Activated CD4-positive, alpha-beta T cell treated with anti-CD3 and anti-CD28 coated beads, Interleukin-2, amount 50 U/mL, for 4 hours (primary cell): ENCODE measurements at places on chromosomes 16 and 17.

DNA sequence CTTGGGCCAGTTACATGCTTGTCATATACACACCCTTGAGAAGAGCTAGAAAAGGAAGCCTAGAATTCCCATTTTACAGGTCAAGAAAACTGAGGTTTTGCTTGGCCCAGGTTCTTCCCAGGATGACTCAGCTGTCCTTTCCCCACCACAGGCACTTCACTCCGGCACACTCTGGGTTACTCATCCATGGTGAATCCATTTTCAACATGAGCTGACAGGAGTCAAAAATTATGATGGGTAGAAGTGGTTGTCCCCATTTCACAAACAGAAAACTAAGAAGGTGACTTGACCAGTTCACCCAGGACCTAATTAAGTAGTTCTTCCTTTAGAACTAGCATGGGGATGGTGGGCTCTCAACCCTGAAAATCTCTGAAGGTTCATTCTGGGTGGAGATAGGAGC lies 67.2 kb downstream of the USP22 start:
- DNase-seq, result no peak

DNA sequence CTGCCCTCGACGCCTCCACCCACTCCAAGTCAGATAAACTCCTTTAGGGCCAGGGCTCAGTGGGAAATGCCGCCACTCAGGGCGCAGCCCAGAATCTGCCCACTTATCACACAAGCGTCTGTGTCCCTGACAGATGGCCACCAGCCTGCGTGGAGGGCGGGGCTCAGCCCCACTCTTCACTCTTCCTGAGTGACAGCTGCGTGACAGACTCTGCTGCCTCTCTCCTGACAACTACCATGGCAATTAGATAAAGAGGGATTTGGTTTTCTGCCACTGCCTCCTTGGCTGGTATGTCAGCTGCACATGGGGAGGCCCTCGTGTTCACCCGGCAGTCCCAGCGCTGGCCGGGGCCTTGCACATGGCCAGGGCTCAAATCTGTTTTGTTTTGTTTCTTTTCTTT lies 96.2 kb downstream of the RTN4RL1 start:
- DNase-seq, result no peak

DNA sequence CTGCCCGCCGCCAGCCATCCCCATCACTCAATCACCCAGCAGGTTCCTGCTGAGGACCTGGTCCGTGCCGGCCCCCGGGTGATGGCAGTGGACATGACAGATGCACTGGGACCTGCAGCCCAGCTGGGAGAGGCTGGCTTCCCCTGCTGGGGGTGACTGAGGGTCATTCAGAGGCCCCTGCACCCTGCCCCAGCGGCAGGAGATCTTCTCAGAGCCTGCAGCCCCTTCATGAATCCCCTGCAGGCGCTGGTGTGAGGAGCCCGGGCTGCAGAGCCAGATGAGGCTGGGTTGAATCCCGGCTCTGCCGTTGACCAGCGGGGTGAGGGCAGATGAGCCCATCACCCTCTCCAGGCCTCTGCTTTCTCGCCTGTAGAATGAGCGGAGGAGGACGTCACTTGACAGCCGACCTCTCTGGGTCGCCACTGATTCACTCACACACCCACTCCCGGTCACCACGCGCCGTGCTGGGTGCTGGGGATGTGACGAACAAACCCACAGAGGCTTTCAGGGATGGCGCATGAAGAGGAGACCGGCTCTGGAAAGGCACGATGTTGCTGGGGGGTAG lies 95.2 kb upstream of the CIBAR2 start:
- DNase-seq, result no peak

- no peak for DNase-seq
Observed at GRCh38 chr16:23368469-23368868, 66.4 kb downstream of the SCNN1B start.

- no peak for DNase-seq
Observed at GRCh38 chr17:78795861-78796516, 13.9 kb upstream of the CYTH1 start.

DNA sequence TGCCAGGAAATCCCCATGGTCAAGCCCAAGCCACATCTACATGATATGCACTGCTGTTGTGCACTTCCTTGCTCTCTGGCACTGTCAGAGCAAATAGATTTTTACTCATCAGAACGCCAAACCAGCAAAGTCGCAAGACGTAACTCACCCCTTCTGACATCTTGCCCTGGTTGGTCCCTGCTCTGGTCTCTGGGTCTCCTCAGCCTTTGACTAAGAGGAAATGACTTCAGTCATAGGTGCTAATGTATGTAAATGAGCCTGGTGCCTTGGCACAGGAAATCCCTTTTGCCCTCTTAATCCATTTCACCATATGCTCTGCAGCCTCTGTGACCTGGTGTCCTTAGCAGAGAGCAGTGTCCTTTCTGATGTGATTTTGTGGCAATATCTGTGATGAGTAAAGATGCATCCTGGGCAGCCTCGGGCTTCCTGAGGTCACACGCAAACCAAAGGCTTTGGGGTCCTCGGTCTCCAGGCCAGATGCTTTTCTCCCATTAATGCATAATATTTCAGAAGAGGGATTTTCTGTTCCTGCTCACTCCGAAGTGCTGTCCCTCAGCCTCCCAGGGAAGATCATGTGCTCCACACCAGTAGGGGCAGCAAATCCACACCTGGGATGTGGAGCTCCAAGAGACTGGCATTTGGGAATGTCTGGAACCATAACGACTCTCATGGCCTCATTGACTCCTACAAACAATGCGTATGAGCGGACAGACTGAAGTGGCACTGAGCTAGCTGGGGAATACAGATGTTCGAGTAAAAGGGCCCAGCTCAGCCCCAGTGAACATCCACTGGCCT lies 66.9 kb downstream of the GP2 start:
- DNase-seq, result no peak

DNA sequence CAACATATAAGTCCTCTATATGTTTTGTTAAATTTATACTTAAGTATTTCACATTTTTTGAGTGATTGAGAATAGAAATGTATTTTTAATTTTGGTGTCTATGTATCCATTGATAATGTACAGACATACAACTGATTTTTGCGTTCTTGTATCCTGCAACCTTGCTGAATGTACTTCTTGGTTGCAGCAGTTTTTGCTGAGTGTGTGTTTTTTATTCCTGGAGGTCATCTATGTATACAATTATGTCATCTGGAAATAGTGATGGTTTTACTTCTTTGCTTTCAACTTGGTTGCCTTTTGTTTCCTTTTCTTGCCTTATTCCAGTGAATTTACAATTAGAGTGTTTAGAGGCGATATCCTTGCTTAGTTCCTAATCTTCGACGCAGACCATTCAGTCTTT lies 67.5 kb upstream of the NETO2 start:
- DNase-seq, result no peak

DNA sequence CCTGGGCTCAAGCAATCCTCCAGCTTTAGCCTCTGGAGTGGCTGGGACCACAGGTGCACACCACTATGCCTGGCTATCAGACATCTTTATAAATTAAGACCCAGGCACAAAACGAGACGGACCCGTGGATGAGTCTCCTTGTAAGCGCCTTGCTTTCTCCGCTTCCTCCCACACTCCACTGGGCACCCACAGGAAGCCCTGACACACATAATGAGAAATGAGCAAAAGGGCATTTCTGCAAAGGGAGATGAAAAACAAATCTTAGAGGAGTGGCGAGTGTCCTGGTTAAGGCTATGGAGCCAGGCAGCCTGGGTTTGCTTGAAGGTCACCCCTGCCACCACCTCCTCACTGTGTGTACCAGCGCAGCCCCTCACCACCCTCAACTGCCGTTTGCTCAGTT lies 56.3 kb downstream of the XYLT1 start:
- DNase-seq, result peak; percentile 6

- DNase-seq, result no peak
Observed at GRCh38 chr17:17127730-17128291, 78.3 kb downstream of the PLD6 start.

DNA sequence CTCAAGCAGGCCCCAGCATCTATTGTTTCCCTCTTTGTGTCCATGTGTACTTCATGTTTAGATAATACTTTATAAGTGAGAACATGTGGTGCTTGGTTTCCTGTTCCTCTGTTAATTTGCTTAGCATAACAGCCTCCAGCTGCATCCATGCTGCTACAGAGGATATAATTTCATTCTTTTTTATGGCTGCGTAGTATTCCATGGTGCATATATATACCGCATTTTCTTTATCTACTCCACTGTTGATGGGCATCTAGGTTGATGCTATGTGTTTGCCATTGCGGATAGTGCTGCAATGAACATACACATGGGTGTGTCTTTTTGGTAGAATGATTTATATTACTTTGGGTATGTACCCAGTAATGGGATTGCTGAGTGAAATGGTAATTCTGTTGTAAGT lies 31.4 kb upstream of the SCNN1B start:
- DNase-seq, result no peak

GRCh38 chr17:70119983-70120382 lies 45.0 kb downstream of the KCNJ16 start:
- DNase-seq, result no peak

GRCh38 chr17:44786551-44787081 lies 27.8 kb downstream of the ADAM11 start:
- no peak for DNase-seq

GRCh38 chr16:68202091-68202519 lies 33.8 kb downstream of the ESRP2 start:
- no peak for DNase-seq

GRCh38 chr17:31515267-31515666 lies 123.8 kb downstream of the RAB11FIP4 start:
- DNase-seq, result no peak

DNA sequence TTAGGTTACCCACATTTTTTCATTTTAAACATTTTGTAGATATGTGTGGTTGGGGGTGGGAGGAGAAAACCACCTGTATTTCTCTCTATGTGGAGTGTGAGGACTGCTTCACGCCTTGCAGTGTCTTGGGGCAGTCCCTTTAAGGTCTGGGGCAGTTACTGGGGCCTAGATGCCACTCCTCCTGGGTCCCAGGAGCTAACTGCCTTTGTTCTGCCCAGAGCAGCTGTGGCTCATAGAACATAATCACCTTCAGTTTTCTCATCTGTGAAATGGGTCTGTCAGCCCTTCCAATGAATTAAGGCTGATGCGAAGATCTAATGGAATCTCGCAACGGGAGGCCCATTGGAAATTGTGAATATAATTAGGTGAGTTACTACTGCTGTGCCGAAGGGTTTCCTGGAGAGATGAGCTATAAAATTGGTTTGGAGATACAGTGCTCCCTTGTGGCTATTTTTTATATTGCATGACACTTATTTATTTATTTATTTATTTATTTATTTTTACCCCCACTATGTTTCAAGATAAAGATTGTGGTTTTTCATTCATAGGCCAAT lies 22.9 kb downstream of the DHRS7C start:
- DNase-seq, result no peak

GRCh38 chr16:76940251-76940650 lies 250.7 kb upstream of the MON1B start:
- DNase-seq, result no peak

DNA sequence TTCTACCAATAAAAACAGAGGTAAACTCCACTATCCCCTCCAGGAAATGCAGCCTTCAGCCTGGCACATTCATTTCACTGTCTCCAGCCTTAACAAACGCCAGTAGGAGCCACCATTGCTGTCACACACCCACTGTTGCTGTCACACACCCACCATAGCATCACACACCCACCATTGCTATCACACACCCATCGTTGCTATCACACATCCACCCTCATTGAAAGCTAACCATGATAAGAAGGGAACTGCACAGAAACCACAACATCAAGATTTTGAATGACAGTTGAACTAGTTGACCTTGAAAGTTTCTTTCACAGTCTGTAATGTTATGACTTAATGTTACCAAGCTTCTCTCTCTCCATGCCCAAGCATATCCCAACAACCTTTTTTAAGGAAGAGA lies 38.1 kb downstream of the SHCBP1 start:
- DNase-seq, result no peak

- no peak for DNase-seq
Observed at GRCh38 chr17:55343900-55344513, 77.6 kb downstream of the MMD start.

DNA sequence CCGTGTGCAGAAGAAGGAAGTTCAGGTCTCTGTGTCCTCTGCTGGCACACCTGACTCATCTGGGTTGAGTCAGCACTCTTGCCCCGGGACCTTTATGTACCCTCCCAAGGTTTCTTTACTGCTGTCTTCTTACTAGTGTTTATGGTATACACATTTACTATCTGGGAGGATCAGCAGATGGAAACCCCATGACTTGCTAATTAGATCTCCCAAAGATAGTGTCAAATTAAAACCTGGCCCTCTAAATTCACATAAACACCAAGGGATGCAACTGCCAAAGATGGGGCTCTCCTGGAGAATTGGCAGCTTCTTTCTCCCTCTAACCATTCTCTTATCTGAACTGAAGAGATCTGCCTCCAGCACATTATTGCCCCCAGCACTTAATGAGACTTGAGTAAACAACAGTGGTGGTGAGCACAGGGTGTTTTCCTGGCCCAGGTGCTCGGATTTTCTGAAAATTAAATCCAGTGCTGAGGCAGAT lies 718.1 kb upstream of the SOX9 start:
- DNase-seq, result no peak

DNA sequence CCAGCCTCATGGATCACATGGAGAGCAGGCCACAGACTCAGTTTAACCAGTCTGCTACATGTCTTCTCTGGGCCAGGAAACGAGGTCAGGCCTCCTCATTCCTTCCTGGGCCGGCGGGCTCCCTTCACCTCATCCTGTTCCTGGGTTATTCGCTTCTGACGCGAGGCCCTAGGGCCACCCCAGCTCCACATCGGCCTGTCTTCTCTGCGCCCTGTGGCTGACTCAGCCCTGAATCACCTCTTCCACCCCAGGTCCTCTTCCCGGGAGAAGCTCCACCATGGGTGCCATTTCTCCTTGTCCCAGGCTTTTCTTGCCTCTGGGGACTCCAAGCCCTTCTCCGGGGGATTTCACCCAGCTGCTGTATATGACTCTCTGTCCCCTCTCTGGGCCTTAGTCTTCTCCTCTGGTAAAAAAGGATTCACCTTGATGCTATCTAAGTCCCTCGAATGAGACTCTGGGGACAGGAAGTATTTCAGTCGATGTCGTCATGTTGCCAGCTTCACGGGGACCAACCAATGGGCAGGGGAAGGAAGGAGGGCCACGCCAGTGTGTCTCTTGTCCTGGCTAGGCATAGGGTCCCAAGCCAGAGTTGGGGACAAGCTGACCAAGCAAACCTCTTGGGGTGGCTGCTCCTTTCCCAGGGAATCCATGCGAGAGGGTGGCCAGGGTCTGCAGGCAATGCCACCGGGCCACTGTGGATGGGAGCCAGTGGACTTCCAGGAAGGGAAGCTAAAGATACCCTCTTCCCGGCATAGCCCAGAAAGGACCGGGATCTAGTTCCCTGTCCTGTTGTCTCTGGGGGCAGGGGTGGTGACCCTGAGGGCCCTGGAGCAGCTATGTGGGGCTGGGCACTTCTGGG lies 58.7 kb downstream of the SOCS3 start:
- DNase-seq, result no peak

GRCh38 chr17:292016-292415 lies 60.6 kb downstream of the RPH3AL start:
- no peak for DNase-seq

GRCh38 chr16:3546986-3547682 lies 30.1 kb downstream of the NLRC3 start:
- DNase-seq, result no peak

DNA sequence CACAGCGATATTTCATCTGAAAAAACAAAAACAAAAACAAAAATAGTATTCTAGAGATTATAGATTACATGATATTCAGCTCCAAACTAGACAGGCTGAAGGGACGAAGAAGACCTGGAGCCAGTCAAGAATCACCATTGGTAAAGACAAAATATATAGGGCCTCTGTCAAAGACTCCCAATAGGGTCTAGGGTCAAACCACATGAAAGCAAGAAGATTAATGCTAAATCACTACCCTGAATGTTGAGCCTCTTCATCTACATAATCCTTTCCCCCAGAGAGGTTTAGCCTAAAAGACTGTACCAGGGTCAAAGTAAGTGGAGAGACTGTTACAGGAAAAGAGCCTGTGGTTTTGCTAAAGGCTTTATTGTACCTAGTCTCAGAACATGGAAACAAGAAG lies 10.8 kb upstream of the NME1 start:
- no peak for DNase-seq
